Upper lobe of right lung (tissue), 1 donor: ENCODE measurements at places on chromosomes 5 and 9. TPM values are rescaled to one million over a fixed set of nuclear protein-coding genes. Genes with fewer than 3 reads are reported as not detected.

Gene PCDHGA4
- total RNA-seq, result 3.9 TPM

Gene WNT8A
- total RNA-seq, result not detected

Gene BASP1
- total RNA-seq, result 31.1 TPM

Gene TOR2A
- 17.3 TPM for total RNA-seq

Gene DMRT3
- not detected for total RNA-seq

Gene ALDH7A1
- total RNA-seq, result 26.1 TPM

Gene CCNI2
- total RNA-seq, result 0.55 TPM

Gene LRRC19
- 0.64 TPM for total RNA-seq

- DNase-seq, result peak; percentile 72
- H3K4me1 ChIP-seq, result peaks cover 31% of the 10 kb centered on the region
- H3K27me3 ChIP-seq, result no peaks in the 10 kb centered on the region
- peak overlapping the region; percentile 42 for H3K27ac ChIP-seq
- no peak overlapping the region for H3K4me3 ChIP-seq
These were observed 162.0 kb downstream of the C9orf50 start for GRCh38 chr9:129458663-129459546.

DNA sequence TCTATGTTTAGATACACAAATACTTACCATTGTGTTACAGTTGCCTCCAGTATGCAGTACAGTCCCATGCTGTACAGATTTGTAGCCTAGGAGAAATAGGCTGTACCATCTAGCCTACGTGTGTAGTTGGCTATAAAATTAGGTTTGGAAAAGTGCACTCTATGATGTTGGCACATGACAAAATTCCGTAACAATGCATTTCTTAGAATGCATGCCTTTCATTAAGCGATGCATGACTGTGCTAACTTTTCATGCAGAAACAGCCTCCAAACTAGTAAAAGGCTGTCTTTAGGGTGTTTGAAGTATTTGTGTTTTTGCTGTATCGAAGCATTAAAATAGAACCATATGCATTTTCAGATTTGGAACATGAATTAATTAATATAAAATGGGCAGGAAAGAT is 157.9 kb downstream of the RMI1 start:
- no peak for DNase-seq
- no peaks in the 10 kb centered on the region for H3K36me3 ChIP-seq
- H3K4me3 ChIP-seq, result no peak overlapping the region

DNA sequence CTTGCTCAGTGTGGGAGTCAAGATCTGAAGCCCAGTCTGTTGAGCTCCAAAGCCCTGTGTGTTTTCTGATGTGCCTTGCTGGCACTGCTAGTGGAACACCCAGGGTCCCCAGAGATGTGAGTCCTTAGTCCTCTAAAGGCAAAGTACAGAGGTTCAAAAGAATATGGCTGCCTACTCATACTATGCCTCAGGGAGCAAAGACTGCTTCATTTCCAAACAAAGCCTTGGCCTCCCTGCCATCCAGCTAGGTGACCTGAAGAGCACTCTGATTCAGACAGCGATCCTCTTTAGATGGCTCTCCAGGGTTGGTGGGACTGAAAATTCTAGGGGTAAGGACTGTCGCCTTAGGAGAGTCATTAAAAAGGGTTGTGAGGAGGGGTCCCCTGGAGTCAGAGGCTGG is 2.0 kb downstream of the PRLR start:
- H3K27ac ChIP-seq, result no peak overlapping the region
- H3K36me3 ChIP-seq, result no peaks in the 10 kb centered on the region
- DNase-seq, result no peak
- H3K27me3 ChIP-seq, result peaks cover 28% of the 10 kb centered on the region

DNA sequence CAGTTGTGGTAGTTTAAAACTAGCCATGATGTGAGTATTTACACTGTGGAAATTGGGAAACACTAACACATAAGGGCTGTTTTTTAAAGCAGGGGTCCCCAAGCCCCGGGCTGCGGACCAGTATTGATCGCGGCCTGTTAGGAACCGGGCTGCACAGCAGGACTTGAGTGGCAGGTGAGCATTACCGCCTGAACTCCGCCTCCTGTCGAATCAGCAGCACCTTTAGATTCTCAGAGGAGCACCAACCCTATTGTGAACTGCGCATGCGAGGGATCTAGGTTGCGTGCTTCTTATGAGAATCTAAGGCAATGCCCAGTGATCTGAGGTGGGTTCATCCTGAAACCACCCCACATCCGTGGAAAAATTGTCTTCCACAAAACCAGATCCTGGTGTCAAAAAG is 127.8 kb downstream of the PCSK5 start:
- no peak overlapping the region for H3K4me3 ChIP-seq
- DNase-seq, result peak; percentile 61
- peak overlapping the region; percentile 21 for H3K27ac ChIP-seq

- DNase-seq, result no peak
- H3K27ac ChIP-seq, result no peak overlapping the region
- H3K36me3 ChIP-seq, result no peaks in the 10 kb centered on the region
- H3K4me3 ChIP-seq, result no peak overlapping the region
- H3K27me3 ChIP-seq, result no peaks in the 10 kb centered on the region
These were observed 76.0 kb downstream of the ACTBL2 start for GRCh38 chr5:57406641-57407040.

DNA sequence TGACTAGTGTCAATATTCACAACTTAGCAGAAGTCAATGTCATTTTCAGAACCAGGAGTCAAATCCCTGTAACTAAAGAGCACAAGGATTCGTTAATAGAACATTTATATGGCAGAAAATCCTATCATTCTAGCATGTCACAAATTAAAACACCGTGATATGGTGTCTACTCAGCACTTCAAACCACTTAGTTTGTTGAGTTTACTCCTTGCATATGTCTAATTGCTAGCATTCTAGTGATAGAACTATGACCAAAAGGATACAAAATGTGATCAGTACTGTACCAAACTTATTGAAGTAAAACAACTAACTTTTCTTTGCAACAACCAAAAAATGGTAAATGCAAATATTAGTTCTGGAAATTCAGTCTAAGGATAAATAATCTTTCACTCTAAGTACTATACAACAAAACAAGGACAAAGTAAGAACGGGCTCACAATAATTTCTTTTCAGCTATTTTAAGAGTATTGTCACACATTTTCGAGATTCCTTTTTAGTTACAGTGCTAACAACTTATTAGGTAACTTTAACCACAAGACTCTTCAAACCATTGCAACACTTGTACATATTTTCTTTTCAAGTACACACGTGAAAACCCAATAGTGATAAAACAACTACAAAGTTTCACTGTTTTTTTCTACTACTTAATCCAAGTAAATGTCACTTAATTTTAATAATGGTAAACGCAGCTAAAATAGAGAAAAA is 845.2 kb upstream of the CDH10 start:
- no peaks in the 10 kb centered on the region for H3K27me3 ChIP-seq
- H3K4me3 ChIP-seq, result no peak overlapping the region
- DNase-seq, result no peak
- no peaks in the 10 kb centered on the region for H3K36me3 ChIP-seq
- H3K4me1 ChIP-seq, result no peaks in the 10 kb centered on the region
- peak overlapping the region; percentile 31 for H3K27ac ChIP-seq

- no peak overlapping the region for H3K4me3 ChIP-seq
- H3K4me1 ChIP-seq, result peaks cover 9% of the 10 kb centered on the region
- H3K27me3 ChIP-seq, result no peaks in the 10 kb centered on the region
- no peak for DNase-seq
These were observed 176.9 kb downstream of the DENND1A start for GRCh38 chr9:123753016-123753415.

- no peaks in the 10 kb centered on the region for H3K27me3 ChIP-seq
- peaks cover 40% of the 10 kb centered on the region for H3K4me1 ChIP-seq
- peak overlapping the region; percentile 94 for H3K27ac ChIP-seq
- peak overlapping the region; percentile 98 for H3K4me3 ChIP-seq
- no peak for DNase-seq
These were observed 905 bp downstream of the CDK9 start for GRCh38 chr9:127786773-127787104.

GRCh38 chr5:136098176-136098575 is 34.5 kb upstream of the SMAD5 start:
- H3K27me3 ChIP-seq, result no peaks in the 10 kb centered on the region
- no peak overlapping the region for H3K27ac ChIP-seq
- peaks cover 9% of the 10 kb centered on the region for H3K4me1 ChIP-seq
- H3K36me3 ChIP-seq, result no peaks in the 10 kb centered on the region

DNA sequence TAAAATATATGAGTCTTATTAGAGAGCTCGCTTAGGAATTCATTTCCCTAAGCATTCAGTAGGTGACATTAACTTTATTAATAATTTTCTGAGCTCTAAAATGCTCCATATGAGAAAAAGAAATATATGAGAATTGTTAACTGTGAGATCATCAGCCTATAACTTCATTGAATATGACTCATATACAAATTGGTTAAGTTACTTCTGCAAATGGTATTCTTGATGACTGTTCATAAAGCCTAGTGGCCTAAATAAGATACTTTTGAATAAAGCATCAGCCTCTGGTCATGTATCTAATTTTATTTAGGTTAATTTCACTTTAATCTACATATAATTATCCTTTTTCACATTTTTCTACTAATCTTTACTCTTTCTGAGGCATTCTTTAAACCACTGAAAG is 710.2 kb upstream of the ACO1 start:
- no peaks in the 10 kb centered on the region for H3K4me1 ChIP-seq
- no peak for DNase-seq
- H3K27me3 ChIP-seq, result no peaks in the 10 kb centered on the region
